ENCODE measurements at places on chromosomes 5 and 9.

- no peak for DNase-seq
Measured at GRCh38 chr9:92468206-92468605, 14.1 kb downstream of the ASPN start.

GRCh38 chr5:115246361-115246991, 16.2 kb downstream of the PGGT1B start:
- DNase-seq = no peak

DNA sequence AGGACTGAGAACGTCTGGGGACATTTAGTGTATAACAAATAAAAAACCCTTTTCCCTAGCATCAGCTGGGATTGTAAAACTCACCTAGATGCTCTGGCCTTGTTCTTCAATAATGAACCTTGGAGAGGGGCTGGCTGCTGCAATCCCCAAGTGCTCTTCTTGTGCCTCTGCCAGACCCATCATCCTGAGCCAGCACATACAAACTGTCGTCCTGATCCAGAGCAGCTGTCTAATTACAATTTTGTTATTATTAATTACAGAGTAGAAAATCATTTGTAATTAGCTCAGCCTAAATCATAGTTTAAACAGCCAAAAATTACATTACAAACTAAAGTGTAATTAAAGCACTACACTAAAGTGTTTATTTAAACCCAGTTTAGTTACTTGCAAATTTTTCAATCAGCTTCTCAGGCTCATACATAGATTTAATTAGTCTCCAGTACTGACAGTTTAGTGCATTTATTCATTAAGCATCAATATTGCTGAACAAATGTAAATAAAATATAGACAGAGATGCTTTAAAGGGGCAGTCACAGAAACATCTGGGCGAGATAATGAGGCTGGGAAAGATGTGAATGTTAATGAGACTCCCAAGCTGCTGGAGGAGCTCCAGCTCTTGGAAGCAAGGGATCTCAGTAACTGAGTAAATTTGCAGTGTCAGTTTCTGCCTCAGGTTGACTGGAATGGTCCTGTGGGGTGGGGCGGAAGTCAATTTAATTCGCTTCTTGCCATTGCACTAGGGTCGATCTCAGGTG, 632.3 kb upstream of the TLE4 start:
- DNase-seq = no peak

GRCh38 chr9:83322438-83322837, 215.8 kb downstream of the FRMD3 start:
- no peak for DNase-seq

- no peak for DNase-seq
Measured at GRCh38 chr9:78239506-78239905, 3.6 kb downstream of the CEP78 start.

- no peak for DNase-seq
Measured at GRCh38 chr9:133843751-133844397, 105.7 kb upstream of the SARDH start.

DNA sequence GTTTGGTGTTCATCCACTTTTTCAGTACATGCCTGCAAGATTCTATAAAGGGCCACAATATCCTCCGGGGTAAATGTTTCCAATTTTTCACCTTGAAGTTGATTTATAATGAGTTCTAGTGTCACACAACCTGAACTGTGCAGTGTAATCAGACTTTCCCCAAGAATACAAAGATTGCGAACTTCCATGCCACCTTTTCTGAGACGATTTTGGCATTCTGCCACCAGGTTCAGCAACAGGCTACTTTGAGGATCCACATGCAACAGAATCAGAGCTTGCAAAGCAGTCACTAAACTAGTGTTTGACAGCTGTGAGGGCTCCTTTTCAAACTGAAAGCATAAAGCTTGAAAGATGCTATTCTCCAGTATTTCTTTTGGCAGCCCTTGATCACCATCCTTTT, 1.6 kb downstream of the FASTKD3 start:
- no peak for DNase-seq

DNA sequence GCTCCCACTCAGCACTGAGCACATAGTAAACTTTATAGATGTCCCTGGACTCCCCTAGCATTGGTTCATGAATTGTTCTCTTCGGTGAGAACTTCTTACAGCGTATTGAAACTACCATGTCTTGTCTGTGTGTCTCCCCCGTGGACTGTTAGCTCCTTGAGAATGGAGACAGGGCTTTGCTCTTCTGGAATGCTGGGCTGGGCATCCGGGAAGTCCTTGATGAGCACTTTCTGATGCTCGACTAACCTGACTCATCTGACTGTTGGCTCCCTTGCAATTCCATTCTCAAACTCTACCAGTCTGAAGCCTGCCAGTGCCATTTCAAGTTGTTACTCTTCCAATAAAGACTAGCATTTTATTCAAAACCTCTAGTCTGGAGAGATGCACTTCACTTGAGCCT, 15.0 kb upstream of the PFDN1 start:
- DNase-seq = no peak

- no peak for DNase-seq
Measured at GRCh38 chr5:143401227-143402016, 2.1 kb downstream of the NR3C1 start.

DNA sequence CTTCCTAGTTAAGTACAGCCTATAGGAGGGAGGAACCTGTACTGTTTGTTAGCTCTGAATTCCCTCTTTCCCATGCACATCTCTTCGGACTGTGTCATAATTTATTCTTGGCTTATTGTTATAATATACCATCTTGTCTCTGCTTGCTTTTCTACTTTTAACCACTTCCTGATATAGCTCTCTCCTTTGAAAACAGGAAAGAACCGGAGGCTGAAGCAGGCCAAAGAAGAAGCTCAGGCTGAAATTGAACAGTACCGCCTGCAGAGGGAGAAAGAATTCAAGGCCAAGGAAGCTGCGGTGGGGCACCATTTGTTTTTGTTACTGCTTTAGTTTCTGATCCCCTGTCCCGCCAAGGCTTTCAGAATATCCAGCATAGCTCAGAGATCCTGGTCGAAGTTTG, 4.8 kb downstream of the ATP6V1G1 start:
- peak; percentile 29 for DNase-seq

- DNase-seq = peak; percentile 19
Measured at GRCh38 chr9:71767776-71768321, 464 bp downstream of the CEMIP2 start.

- no peak for DNase-seq
Measured at GRCh38 chr9:82593501-82593900, 469.4 kb downstream of the RASEF start.

DNA sequence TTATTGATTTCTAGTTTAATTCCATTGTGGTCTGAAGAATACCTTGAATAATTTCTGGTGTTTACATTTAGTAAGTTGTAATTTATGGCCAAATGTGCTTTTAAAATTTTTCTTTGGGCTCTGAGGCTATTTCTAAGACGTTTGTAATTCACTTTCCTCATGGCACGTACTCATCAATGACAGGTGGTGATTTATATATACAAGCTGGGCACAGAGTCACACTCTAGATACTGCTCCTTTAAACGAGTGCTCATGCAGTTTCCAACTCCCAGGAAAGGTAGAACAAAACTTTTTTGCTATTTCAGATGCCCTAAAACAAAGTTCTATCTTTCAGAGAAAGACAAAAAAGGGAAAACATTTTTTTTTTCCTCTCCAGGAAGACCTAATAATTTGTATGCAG, 146.9 kb downstream of the AUH start:
- no peak for DNase-seq

- DNase-seq = no peak
Measured at GRCh38 chr9:71885467-71885866, 25.5 kb downstream of the ABHD17B start.

- DNase-seq = no peak
Measured at GRCh38 chr5:171477101-171477500, 57.7 kb downstream of the FGF18 start.

DNA sequence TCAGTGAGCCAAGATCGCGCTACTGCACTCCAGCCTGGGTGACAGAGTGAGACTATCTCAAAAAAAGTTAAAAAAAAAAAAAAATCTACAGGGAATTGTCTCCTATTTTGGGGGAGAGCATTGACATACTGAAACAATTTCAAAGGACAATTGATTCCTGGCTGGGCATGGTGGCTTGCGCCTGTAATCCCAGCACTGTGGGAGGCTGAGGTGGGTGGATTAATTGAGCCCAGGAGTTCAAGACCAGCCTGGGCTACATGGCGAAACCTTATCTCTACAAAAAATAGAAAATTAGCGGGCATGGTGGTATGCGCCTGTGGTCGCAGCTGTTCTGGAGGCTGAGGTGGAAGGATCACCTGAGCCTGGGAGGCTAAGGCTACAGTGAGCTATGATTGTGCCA, 30.6 kb downstream of the GPR107 start:
- no peak for DNase-seq

DNA sequence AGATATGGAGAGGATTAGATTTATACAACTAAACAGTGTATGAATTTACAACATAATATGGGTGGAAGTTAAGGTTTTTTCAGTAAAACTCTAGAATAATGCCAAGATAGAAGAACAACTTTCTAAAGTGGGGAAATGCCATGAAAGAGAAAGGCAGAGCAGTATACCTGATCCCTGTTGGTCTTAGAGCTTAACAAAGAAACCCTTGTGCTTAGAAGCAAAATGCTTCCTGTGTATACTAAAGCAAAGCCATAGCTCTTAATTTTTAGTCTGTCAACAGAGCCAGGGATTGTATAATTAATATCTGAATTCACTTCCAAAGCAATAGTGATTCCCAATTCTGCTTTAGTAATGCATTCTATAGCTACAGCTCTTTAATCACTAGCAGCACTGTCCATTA, 14.4 kb downstream of the C9orf85 start:
- DNase-seq = no peak

DNA sequence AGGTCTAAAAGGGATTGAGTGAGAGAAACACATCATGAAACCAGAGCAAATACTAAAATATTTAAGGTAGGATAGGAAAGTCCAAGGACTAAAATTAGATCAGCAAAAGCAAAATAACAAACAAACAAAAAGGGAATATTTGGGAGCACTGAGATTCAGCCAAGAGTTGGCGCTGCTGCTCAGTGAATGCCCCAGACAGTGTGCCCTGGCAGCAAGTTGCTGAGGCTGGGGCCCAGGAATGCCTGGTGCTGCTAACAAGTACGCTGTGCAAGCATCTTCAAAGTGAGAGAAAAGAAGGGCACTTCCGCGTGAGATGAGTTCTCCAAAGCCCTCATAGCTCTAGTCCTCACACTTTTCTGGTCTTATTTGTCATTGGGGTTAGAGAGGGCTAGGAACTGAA, 603.3 kb downstream of the EFNA5 start:
- DNase-seq = no peak
